Anterior cingulate cortex (tissue), 58 donors: ENCODE measurements at places on chromosomes 11 and 22.

DNA sequence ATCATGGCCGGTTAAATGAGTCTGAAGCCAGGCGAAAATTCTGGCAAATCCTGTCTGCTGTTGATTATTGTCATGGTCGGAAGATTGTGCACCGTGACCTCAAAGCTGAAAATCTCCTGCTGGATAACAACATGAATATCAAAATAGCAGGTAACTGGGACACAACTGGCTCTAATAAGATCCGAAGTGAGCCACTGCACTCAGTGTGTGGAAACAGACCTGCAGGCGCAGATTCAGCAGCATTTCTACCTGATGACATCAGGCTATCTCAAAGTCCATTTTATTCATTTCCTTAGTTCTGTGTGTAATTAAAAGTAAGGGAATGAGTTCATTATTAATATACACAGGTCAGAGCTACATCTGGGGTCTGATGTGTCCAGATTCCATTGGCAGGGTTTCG, 78.2 kb downstream of the PPP2R1B start:
- DNase-seq = no peak

DNA sequence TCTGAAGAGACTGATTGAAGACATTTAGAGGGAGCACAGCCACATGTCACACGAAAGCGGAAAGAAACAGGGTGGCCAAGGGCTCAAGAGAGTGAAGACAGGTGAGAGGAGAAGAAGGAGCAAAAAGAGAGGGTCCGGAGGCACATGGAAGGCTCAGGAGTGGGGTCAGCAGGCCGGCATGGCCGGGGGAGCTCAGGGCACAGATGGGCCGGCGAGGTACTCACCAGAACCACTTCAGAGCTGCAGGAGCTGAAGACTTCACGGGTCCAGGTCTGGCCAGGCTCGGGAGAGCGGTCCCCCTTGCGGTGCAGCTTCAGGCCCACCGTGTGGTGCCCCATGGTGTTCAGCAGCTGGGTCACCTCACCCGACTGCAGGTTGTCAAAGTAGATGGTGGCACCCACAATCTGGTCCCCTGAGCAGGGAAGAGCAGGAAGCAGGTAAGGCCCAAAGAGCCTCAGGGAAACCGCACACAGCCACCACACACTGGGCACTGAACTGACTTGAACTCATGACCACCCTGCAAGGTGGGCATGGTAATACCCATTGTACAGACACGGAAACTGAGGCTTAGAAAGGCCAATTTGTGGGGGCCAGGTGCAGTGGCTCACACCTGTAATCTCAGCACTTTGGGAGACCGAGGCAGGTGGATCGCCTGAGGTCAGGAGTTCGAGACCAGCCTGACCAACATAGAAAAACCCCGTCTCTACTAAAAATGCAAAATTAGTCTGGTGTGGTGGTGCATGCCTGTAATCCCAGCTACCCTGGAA, 11.6 kb downstream of the AHNAK start:
- no peak for DNase-seq

- DNase-seq = no peak
These were observed 55.5 kb upstream of the GRAMD1B start for GRCh38 chr11:123374622-123374968.

DNA sequence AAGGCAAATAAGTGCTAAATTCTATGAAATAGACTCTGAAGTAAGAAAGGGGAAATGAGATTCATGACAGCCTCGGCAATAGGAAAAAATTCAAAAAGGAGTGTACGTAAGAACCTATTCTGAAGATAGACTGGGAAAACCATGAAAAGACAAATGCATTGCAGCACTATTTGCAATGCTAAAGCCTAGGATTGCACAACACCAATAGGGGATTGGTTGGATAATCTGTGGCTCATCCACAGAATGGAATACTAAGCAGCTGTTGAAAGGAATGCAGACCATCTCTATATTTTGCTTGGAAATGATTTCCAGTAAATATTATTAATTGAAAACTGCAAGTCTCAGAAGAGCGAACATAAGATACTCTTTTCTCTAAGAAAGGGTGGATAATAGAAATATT, 91.7 kb upstream of the CLMP start:
- no peak for DNase-seq

DNA sequence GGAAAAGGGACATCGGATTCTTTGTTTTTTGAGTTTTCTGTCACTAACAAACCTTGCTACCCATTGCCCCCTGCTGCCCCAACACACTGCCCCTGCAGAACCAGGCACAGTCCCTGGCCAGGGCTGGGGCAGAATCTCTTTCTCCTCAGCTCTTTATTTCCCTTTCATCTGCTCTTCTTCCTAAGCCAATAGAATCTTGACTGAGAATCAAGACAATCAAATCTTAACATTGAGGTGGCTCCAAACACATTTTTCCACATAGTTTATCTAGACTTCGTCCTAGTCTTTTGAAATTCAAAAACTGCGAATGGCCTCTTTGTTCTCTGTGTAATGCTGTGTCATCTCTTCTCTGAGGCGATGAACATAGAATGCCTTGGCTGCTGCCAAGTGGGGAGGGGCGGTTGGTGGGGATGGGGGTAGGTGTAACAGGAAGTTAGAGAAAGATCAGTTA, 16.1 kb upstream of the NTM start:
- no peak for DNase-seq

DNA sequence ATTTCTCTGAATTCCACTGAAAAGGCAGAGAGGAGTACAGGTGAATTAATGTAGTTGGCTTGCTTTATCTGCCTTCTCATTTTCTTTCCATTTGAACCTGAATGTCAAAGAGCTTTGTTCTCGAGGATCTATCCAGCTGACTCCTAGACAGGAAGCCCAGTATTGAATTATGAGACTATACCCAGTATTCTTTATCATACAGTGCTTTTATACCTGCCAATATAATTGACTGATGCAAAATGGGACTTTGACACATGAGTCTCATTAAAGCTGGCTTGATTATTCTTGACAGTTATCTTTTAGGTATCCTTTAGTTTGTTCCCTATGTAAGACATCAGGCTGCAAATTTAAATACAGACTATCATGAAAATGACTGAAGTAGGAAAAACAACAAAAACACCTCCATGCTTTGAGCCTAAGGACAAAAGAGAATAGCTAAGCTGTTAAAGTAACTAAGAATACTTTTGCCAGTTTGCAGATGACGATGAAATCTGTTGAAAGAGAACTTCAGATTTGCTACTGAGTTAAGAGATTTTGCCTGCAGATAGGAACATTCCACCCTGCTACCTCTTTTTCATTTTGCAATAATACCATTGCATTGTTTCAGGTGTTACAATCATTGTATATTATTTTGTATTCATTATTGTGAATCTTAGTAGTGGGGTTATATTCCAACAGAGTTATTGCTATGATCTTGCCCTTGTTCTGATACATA, 117.1 kb downstream of the ENTHD1 start:
- DNase-seq = no peak

DNA sequence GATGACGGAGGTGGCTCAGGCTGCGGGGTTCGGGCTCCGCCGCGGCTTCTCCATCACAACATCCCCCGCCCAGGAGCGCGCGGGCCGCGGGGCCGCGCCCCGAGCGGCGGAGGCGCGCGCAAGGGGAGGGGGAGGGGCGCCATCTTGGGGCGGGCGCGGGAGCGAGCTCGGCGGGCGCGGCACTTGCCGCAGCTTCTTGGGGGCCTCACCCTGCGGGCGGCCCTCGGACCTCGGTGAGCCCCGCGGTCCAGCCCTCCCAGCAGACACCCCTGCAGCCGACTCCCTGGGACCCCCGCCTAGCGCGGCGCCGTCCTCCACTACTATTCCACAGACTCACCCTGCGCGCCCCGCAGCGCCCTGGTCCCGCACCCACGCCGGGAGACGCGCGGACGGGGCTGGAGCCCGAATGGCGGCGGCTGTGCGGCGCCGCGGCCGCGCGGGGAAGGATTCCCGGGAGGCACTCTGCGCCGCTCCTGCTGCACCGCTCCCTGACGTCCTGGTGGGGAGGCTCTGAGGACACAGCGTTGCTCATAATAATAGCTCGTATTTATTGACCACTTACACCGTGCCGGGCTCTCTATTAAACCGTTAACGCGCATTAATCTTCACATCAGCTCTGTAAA, at the start of gene APBB1:
Gene APBB1 (minus strand): TSS at position 86 of the 623 bp plus-strand sequence. CDS start 7,747 bp downstream, outside the sequence.
- DNase-seq = peak; percentile 69

DNA sequence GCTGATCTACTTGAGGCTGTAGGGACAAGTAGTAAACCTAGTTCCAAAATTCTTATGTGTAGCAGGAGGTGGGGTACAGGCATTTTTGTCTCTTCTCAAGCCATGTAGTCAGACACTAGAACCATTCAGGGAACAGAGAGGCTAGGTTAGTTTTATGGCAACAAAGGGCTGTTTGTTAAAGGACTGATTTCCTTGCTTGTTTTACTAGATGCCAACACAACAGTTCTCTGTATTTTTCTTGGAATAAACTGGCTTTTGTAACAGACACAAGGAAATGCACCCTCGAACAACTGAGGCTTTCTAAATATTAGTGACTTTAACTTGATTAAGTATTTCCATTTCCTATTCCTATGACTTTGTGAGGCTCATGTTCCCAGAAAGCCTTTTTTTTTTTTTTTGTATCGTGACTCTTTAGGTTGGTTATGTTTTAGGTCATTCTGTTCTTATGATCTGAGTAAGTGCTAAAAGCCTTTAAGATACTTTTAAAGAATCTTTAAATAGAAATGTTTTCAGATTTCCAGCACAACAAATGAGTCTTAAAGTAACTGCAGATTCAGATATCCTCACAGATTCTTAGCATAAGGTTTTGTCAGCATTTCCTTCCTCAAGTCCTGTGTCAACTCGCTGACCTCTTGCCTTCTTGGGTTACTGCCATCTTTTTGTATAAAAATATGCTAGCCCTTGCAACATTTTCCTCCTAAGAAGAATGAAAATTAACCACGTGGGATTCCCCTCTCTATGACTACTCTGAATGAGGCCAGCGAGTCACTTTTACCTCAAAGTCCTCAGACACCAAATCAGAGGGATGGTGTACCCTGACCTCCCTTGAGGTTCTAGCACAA, 92.5 kb downstream of the CCDC83 start:
- no peak for DNase-seq

GRCh38 chr11:43403357-43404231, 44.9 kb downstream of the TTC17 start:
- no peak for DNase-seq

DNA sequence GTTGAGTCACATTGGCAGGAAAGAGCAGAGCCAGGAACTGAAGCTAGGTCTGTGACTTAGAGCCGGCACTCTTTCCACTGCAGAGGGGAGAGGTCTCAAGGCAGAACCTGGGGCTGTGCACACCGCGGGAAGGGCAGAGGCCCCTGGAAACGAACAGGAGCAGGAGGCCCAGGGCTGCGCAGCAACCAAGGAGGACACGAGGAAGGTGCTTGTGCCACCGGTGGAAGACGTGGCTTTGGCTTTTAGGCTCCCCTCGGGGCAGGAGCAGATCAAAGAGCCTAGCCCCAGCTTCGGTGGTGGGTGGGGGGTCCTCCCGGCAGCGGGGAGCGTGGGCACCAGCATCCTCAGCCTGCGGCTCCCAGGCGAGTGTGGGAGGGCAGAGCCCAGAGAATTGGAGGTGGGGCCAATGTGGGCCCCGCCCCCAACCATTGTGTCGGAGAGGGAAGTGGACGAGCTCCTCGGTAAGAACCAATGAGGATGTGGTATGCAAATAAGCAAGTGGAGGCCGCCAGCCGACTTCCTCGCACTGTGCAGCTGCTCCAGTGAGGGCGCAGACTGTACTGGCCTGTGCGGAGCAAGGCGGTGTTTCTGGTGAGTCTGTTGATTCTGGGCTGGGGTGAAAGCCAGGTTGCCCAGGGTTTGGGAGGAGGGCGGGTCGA, at the start of gene CCDC116:
Gene CCDC116 (plus strand): TSS at position 524 of the 659 bp plus-strand sequence. CDS start 422 bp downstream, outside the sequence.
- no peak for DNase-seq

DNA sequence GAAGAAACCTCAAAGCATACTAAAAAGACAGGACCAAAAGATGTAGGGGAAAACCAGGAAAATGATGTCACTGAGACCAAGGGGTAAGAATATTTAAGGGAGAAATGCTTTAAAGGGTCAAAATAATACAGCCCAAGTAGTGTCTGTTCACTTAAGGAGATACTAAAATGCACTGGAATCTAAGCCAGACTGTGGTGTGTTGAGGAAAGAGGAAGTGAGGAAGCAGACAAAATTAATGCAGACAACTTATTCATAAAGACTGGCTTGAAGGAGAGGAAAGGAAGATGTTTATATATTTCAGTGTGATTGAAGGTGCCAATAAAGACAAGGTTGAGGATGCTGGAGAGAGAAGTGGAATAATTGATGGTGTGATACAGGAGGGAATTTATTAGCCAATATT, 15.7 kb downstream of the ZNF215 start:
- DNase-seq = no peak

- no peak for DNase-seq
These were observed 39.3 kb downstream of the NFRKB start for GRCh38 chr11:129856036-129856435.

DNA sequence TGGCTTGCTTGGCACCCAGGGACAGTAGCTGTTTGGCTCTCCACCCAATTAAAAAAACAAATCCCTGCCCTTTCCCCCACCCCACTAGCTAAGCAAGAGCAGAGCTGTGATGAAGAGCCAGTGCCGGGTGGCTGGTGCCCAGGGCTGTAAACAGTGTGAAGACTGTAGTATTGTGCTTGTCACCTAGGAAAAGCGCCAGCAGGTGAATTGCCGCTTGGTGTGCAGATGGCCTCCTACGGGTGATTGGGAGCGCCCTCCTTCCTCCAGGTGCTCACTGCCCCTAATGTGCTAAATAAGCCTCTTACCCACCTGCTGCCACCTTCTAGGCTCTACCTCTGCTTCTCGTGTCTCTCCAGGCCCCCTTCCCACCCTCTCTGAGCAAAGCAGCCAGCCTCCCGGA, 18.4 kb upstream of the RAPSN start:
- DNase-seq = no peak

DNA sequence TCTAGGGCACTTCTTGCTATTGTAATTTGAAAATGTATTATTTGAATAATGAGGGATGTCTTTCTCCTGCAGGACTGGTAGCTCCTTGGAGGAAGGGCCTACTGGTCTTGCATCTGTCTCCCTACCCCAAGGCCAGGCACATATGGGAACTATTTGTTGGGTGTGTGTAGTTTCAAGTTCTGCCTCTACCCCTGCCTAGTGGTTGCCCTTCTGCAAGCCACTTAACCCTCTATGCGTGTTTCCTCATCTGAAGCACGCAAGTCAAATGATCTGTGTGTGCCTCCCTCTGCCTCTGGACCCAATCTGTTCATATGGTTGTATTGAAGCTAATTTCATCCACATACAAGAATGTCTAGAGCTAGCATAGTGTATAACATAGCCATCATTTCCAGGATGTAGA, 67.0 kb downstream of the WNT11 start:
- no peak for DNase-seq

- DNase-seq = no peak
These were observed 212.6 kb upstream of the SORL1-AS1 start for GRCh38 chr11:121665206-121665838.

GRCh38 chr11:122215244-122215992, 99.4 kb upstream of the BLID start:
- peak; percentile 70 for DNase-seq

- DNase-seq = no peak
These were observed 120.1 kb upstream of the OR9Q1 start for GRCh38 chr11:57903441-57904123.

DNA sequence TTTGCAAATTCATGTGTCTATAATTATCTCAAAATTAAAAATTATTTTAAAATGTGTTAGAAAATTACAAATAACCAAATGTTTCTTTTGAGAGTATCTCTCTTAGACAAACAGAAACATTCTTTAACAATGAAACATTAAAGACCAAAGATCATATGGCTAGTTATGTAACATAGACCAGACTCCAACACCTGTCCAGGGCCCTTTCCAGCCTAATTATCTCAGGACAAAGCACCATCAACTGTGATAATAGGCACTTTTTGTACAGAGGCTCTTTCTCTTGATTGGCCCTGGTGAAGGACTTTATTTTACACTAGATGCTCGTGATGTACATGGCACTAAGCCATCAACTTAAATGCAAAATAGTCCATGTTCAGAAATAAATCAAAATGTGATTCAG, 5.0 kb upstream of the PLEKHA7 start:
- DNase-seq = no peak

- no peak for DNase-seq
These were observed 29.2 kb upstream of the CHORDC1 start for GRCh38 chr11:90252053-90252452.
